Renal cortex interstitium (tissue), 15 donors: ENCODE measurements at places on chromosomes 1 and 21. TPM values are rescaled to one million over a fixed set of nuclear protein-coding genes. Genes with fewer than 3 reads are reported as not detected.

PSMB2 gene
- 77.0 TPM for polyA plus RNA-seq

DNA sequence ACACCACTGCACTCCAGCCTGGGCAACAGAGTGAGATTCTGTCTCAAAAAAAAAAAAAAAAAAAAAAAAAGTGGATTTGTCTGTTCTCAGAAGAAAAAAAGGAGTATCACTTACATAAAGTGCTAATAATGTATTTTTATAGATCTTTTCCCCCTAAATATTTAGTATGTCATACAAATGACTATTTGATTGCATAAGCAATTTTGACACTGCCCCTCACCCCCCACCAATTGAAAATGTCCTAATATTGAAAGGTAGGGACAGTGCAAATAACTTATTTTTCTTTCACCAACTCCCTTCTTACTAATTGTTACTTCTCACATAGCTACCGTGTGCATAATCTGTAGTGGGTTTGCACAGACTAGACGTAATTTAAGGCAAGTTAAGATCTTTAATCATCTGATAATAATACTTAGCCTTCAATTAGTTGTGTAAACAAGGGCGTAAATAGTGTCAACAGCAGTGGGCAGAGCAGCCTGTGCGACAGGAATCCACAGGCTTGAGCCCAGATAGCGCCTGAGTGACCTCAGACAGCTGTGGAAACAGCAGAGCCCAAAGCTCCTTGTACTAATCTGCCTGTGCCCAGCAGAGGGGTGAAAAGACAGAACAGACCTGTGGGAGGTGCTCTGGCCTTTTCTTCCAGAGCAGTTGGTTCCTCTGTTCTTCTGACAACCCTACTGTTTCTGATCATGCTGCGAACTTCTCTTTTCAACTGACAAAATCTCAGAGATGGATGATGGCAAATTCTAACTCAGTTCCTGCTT lies 4.5 kb upstream of the IER5 start:
- no peak for DNase-seq

KLHDC9 gene
- polyA plus RNA-seq: 19.3 TPM

DNA sequence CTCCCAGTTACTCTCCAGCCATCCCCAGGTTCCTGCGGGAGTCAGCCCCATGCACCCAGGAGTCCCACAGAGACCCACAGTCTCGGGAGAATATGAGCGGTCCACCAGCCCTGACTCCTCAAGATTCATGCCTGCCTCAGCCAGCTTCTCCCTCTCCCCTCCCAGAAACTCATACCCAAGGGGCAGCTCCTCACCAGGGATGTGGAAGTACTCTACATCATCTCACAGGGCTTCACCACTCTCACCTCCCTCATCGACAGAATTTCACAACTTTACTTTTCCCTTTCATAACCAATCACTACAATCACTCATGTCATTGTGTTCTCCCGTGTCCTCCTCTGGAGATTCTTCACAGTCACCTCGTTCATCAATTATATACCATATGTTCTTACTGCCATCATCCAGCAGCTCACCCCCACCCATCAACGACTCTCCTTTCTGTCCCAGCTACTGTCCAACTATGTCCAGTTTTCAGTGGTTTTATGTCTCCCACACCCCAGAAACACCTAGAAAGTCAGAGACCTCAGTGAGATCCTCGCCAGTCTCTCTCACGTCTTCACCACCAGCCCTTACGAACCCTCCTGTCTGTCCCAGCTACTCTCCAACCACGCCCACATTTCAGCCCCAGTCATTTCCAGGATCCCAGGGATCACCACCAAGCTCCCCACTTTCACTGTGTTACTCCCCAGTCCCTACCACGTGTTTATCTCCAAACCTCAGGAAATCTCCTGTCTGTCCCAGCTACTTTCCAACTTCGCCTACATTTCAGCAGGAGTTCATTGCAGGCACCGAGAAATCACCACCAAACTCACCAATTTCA lies 1530.1 kb upstream of the TPTE start:
- no peak for DNase-seq

GRCh38 chr1:159113596-159114433 lies 37.2 kb upstream of the AIM2 start:
- DNase-seq: no peak
